NCI-H524 treated with DMSO at 0.1 percent for 48 hours (cell line): ENCODE measurements at places on chromosomes 4 and X.

DNA sequence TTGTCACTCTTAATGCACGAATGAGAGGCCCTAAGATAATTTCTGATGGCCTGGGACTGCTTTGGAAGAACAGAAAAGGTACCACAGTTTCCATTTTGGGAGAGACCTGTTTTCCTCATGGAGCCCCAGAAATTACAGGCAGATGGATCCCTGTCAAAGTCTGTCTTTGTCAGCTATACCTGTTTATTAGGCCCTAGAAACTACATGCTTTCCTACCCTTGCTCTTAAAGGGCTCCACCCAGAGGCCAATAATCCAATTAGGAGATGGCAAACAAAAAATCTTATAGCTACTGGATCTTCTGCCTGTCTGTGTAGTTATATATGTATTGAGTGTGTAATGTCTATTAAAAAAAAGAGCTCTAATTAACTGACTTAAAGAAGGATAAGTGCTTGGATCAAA lies 141.3 kb downstream of the NR3C2 start:
- no peak for DNase-seq

- peak; percentile 30 for DNase-seq
These were observed 56.4 kb downstream of the PHKA2 start for GRCh38 chrX:18927558-18927957.

DNA sequence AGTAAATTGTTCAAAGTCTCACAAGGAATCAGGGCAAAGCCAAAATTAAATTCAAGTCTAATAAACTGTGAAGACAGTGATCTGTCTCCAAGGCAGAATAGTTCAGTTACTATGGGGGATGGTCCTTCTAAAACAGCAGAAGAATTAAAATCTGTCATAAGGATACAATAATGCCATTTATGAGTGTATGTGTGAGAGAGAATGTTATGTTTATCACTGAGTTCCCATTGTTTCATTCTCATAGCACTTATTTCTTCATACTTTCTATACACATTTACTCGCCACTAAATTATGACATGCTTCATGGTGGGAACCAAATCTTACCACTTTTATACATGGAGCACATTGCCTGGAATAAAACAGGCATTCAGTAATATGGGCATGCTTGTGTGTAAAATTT lies 102.5 kb downstream of the AMMECR1 start:
- no peak for DNase-seq

- DNase-seq, result no peak
These were observed 36.0 kb downstream of the ARHGAP6 start for GRCh38 chrX:11629593-11630211.

GRCh38 chr4:10944321-10944720 lies 259.8 kb upstream of the CLNK start:
- no peak for DNase-seq

GRCh38 chr4:169791527-169792156 lies 33.9 kb upstream of the HPF1 start:
- peak; percentile 61 for DNase-seq

DNA sequence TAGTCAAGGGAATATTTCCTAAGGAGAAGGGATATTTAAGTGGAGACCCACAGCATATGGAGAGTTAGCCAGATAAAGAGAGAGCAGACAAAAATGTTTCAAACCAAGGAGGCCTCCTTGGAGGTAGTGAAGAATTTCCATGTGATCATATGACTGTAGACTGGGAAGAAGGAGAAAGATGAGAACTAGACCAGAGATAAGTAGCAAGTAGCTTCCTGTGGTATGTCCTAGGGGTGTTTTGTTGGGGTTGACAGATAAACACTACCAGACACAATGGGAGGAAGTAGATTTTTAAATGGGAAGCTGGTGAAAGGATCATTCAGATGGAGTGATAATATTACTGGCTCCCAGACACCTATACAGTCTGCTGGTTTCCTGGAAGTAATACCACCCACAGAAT lies 13.6 kb downstream of the SYAP1 start:
- DNase-seq, result no peak

DNA sequence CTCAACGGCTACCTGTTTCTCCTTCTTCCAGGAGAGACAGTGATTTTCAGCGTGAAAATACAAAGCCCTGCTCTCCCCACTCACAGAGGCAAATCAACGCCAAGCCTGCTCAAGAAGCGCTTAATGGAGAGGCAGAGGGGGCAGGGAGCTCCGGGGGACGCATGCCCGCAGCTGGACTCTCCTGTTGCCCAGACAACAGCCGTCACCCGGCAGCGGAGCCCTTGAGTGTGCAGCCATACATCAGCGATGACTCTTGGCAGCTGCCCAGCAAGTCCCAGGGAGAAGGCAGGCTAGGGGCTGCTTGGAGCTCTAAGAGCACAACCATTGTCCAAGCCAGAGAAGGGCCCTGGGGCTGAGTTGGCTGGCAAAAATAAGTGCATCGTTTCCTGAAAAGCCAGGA lies 71.0 kb upstream of the AFAP1 start:
- peak; percentile 77 for DNase-seq

DNA sequence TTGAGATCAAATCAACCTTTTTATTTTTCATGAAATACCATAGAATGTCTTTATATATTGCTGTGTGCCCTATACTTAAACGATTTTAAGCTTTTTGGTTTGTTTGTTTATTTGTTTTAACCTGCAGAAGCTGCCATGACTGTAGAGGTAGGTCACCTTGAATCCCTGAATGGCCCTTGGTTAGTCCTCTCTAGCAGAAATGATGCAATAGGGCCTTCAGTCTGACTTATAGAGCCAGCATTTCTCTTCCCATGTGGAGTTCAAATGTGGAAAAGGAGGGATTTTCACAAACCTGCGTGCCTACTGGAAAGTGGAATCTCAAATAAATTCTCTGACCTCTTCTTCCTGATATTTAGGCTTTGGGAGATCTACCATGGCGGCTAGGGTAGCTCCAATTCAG lies 327.9 kb downstream of the MAPK10 start:
- DNase-seq, result no peak

- no peak for DNase-seq
These were observed 35.7 kb downstream of the IDS start for GRCh38 chrX:149469406-149469805.

- no peak for DNase-seq
These were observed 1015.6 kb downstream of the PCDH19 start for GRCh38 chrX:99394456-99394855.
